Kidney glomerular epithelial cell (primary cell): ENCODE measurements at places on chromosomes 3 and 15.

- no peak for DNase-seq
Observed at GRCh38 chr3:73215281-73215680, 153.8 kb downstream of the EBLN2 start.

DNA sequence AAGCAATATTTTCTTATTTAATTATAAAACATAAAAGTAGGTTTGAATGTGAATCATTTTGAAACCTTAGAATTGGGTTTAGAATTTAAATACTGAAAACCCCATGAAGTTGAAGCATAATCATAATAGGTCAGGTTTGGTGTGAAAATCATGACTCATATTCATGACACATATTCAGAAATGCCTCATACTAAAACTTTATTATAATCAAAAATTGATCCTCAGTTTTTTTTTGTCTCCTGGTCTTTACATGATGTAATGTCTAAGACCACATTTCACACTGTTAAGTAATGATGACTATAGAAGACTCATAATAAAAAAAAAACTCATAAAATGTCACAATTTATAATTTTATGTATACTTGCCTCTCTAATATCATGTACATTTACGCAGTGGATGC is 190.4 kb downstream of the FOXP1 start:
- DNase-seq: no peak

DNA sequence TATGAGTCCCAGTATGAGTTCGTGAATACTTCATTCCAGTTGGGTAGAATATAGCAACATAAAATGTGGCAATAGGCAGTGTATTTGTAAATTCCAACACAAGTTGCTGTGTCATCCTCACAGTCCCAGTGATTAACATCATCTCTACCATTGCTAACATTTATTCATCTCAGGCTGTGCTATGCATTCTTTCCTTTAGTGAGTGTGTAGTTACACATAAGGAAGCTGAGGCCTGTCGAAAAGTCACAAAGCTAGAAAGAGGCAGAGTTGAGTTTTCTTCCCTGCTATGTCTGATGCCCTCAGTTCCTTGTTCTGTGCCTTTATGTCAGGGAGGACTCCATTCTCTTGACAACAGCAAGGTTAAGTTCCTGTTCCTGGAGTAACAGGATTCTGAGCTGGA is 96.4 kb downstream of the FNDC3B start:
- no peak for DNase-seq

- DNase-seq: no peak
Observed at GRCh38 chr3:143502081-143502480, 346.2 kb downstream of the SLC9A9 start.

DNA sequence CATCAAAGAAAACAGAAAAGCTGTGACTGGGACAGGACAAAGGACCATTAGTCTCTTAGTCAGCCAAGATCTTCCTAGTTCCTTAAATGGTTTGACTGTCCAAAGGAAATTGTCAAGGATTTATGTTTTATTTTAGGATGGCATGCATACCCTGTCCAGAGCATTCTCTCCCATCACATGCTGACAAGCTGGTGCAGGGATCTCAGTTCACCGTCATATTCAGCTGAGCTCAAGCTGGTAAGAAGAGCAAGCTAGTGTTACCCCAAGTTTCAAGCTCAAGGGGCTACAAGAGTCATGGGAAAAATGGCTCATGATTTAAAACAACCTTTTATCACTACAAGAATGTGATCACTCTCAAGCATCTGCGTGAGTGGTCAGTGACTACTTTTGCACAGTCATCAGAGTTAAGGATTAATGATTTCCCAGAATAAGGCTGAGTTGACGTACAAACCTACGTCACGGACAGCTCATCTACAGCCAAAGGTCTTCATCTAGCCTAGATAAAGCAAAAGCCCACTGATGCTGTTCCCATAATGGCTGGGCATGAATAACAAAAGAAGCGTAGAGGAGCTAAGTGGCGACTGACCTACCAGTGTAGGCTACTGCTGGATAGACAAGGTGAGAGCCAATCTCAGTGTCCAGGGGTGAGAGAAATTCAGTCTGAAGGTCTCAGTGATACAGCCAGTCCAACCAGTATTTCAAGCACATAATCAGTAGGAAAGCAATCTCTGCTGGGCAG is 157.5 kb downstream of the GABRB3 start:
- no peak for DNase-seq

GRCh38 chr3:3342141-3342540 is 162.7 kb upstream of the CRBN start:
- no peak for DNase-seq

- DNase-seq: peak; percentile 11
Observed at GRCh38 chr3:12436514-12437220, 47.6 kb upstream of the TSEN2 start.

DNA sequence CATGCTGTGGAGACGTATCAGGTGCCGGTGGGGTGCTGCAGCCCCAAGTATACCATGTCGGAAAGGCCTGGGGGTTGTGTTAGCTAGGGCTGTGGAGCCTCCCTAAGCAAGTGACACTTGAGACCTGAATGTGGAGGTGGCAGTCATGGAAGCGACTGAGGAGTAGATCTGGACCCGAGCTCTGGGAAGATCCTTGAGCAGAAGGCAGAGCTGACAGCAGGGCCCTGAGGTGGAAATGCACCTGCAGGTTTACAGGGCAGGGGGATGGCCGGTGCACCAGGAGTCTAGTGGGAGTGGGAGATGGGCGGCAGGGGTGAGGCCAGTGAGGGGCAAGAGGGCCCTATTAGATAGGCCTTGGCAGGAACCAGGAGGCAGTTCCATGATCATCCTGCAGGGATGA is 91.8 kb upstream of the PLXNA1 start:
- DNase-seq: no peak

DNA sequence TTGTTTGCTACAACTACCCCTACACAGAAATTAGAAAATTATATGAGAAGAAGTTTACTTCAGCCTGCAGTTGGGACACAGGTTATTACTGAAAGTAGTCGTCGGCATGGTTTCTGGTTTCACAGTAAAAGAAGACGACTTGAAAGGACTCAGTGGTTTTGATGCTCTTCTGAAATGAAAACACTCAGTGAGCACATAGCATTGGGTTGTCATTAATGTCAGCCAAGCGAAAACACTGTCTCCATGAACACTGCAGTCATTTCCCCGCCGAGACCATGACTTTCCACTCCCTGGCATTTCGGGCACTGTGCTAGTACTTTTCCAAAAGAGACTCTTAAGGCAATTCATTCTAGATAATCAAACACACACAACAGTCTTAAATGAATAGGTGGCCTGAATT is 69.2 kb upstream of the ICE2 start:
- no peak for DNase-seq

DNA sequence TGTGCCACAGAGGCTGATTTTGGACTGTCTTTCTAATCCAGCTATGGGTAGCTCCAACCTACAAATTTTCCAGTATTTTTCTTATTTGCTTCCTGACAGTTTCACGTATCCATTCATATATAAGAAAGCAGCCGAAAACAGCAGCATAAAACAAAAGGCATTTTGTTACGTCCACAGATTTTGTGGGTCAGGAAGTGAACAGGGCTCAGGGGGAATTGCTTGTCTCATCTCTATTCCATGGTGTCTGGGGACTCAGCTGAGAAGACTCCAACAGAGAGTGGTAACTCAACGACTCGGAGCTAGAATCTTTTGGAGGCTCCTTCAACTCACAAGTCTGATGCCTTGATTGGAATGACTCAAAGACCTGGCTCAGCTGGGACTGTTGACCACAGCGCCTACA is 11.7 kb upstream of the SAMMSON start:
- DNase-seq: no peak

GRCh38 chr3:44411031-44411645 is 66.3 kb downstream of the ZNF445 start:
- DNase-seq: no peak

DNA sequence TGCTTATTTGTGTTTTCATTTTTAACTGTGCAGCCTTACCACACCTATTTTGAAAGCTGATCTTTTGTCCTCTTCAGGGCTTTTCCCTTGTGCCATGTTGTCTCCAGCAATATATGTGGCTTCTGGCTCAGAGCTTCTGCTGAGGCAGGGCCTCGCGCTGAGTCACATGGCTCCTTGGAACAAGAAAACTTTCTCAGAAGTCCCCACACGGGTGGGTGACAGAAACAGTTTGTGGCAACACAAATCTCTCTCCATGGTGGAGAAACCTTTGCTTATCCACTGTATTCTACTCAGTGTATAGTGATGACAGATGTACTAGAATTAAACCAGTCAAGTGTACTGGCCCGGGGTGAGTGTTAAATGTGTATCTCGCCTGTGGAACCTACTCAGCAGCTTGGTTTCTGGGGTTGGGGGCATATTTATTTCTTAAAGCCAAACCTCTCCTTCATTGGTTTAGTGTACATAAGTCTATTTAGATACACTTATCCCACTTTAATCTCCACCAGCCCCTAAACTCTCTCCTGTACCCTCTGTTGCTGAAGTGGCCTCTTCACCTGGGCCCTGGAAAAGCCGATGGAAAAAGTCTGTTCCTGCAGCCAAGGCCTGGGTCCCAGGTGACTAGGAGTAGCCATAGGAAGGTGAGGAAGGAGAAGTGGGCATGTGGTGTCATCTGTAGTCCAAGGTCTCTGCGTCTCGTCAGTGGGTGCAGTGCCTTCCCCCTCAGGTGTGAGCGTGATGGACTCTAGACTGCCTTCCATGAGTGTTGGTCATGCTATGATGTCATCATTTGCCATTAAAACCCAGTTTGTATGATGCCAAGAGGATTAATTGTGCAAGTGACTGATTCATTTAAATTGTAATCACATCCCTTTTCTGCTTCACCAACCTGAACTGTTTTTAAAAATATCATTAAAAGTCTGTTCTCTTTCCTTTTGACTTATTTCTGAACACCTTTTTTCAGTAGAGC is 3.2 kb upstream of the FBXL22 start:
- no peak for DNase-seq

- no peak for DNase-seq
Observed at GRCh38 chr15:70154718-70155347, 57.1 kb upstream of the TLE3 start.

DNA sequence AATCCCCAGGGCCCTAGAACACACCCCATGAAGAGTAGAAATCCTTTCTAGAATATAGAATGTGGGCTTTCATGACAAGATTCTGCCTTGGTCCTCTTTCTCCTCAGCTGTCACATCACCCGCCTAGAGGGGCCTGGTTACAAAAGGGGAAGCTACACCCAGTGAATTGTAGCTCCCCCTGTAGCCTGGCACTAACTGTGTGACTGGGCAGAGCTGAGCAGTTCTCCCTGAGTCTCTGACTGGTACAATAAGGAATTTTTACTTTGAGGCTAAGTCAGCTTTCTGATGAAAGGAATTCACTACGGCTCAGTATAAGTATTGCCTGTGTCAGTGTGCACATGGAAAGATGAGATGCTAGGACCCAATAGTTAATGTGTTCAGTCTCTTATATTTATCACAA is 28.7 kb upstream of the ZNF148 start:
- peak; percentile 50 for DNase-seq

GRCh38 chr3:158005391-158006100 is 100.7 kb downstream of the SHOX2 start:
- no peak for DNase-seq

- peak; percentile 51 for DNase-seq
Observed at GRCh38 chr3:25831578-25831977, 41.7 kb downstream of the OXSM start.
